A375 (cell line): ENCODE measurements at places on chromosomes 3 and 15. TPM values are rescaled to one million over a fixed set of nuclear protein-coding genes. Genes with fewer than 3 reads are reported as not detected.

Gene ISL2
- 2.5 and 2.9 TPM in 2 replicates for total RNA-seq

Gene PPP1R14D
- not detected in 2 replicates for total RNA-seq

Gene EOMES
- total RNA-seq = 0.11 and 0.50 TPM in 2 replicates

Gene BCL2A1
- total RNA-seq = 4.1 and 4.7 TPM in 2 replicates

Gene MOBP
- not detected in 2 replicates for total RNA-seq

Gene LRTM1
- not detected in 2 replicates for total RNA-seq

Gene NPAP1
- under 0.01 TPM in 1 of 2 replicates, not detected in the other for total RNA-seq

Gene CAMP
- 2.4 and 6.6 TPM in 2 replicates for total RNA-seq

Gene UACA
- 20.6 and 28.6 TPM in 2 replicates for total RNA-seq

Gene CASR
- total RNA-seq = not detected in 2 replicates

Gene POPDC2
- 0.05 and 0.19 TPM in 2 replicates for total RNA-seq

Gene SNX22
- 0.88 and 1.9 TPM in 2 replicates for total RNA-seq

Gene SH2D7
- not detected in 2 replicates for total RNA-seq

Gene GATA2
- total RNA-seq = 6.3 TPM in 2 replicates
